ENCODE measurements at places on chromosomes 2 and 18.

DNA sequence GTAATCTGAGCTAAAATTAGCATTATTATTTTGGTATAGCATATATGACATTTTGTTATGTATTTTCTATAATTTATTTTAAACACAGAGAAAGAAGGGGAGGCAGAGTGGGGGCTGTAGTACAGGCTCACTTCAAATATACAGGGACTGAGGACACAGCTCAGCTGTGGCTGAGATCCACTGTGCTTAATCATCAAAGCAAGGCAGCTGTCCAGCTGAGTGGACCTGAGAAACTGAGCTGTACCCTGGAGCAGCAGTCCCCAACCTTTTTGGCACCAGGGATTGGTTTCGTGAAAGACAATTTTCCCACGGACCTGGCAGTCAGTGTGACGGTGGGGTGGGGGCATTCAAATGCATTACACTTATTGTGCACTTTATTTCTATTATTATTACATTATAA lies 687.2 kb downstream of the RNF144A start:
- DNase-seq: no peak

DNA sequence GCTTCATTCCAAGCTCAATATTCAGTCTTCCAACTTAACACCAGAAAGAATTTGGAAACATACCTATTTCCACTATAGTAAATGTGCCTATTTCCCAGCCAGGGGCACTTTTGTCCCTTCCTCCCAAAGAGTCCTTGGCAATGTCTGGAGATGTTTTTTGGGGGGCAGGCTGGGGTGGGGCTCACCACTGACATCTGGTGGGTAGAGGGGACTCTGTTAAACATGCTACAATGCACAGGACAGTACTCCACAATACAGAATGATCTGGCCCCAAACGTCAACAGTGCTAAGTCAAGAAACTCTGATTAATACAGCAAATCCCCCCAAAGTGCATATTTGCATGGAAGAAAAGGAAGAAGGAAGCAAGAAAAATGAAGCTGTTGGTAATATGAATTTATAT lies 61.7 kb downstream of the SMIM21 start:
- no peak for DNase-seq

GRCh38 chr2:234670052-234670451 lies 173.2 kb upstream of the ARL4C start:
- no peak for DNase-seq

DNA sequence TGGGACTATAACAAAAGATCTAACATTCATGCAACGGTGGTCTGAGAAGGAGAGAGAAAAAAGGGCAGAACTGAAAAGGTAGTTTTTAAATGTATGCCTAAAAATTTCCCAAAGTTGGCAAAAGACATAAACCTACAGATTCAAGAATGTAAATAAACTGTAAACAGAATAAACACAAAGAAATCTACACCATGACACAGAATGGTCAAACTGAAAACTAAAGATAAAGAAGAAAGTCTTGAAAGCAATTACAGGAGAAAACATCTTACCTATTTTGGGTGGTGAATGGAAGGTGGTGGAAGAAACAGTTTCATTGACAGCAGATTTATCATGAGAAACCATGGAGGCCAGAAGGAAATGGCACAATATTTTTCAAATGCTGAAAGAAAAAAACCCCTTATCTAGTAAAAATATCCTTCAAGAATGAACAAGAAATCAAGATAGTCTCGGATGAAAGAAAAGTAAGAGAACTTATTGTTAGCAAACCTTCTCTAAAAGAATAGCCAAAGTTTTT lies 35.6 kb upstream of the ZNF397 start:
- DNase-seq: no peak
